PC-9 (cell line): ENCODE measurements at places on chromosomes 5 and 9.

- DNase-seq = no peak
Measured at GRCh38 chr5:17879276-17879675, 245.0 kb downstream of the TAF11L14 start.

GRCh38 chr9:126758916-126759585 is 45.8 kb upstream of the ZBTB43 start:
- DNase-seq = no peak

DNA sequence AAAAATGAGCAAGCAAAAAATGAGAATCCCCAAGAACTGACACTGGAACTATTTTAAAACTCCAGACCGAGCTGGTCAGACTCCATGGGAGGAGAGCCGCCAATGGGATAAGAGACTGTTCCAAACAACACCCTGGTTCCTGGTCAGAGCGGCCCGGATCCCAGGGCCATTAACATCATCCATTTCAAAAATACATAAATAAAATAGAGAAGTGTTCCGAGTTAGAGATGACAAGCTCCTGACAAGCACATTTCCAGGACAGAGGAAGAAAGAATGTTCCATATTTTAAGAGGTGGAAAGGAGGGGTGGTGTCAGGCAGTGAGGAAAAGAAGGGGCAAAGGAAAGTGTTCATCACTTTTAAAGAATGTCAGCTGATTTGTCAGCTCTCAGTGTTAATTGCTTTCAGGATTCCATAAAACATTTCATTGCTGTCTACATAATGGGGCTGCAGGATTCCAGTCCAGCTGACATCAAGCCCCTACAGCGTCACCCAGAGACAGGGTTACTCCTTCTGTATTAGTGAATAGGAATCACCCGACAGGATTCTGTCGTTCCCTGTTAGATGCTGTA is 202.5 kb upstream of the TRIM32 start:
- no peak for DNase-seq

GRCh38 chr5:160470437-160471361 is 49.0 kb downstream of the PTTG1 start:
- no peak for DNase-seq

- no peak for DNase-seq
Measured at GRCh38 chr5:26802944-26803343, 235.4 kb downstream of the CDH9 start.

DNA sequence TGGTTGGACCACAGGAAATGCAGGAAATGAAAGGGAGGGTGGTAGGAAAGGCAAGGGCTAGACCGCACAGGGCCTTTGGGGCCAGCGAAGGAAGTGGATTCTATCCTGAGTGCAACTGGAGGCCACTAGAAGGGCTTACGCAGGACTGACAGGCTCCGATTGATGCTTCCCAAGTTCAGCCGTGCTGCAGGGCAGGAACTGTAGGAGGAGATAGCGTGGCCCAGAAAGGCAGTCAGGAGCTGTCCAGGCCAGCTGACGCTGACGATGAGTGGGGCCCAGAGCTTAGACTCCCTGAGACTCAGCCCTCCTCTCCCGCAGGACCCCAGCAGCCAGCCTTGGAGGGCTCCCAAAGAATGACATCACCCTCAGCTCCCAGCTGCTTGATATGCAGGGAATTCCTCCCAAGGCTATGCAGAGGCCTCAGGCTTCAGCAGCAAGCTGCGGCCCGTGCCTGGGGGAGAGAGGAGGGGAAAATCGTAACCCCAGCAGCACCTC is 48.8 kb downstream of the KCNIP1 start:
- no peak for DNase-seq

GRCh38 chr9:68793605-68794343 is 88.7 kb downstream of the PIP5K1B start:
- no peak for DNase-seq

DNA sequence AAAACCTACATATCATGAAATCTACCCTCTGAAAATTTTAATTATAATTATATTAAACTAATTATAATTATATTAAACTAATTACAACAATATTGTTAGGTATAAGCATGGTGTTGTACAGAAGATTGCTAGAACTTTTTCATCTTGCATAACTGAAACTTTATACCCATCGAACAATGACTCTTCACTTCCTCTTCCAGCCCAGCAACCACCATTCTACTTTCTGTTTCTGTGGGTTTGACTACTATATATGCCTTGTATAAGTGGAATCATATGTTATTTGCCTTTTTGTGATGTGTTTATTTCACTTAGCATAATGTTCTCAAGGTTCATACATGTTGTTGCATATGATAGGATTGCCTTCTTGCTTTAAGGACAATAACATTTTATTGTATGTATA is 274.2 kb upstream of the CCNH start:
- DNase-seq = no peak

- DNase-seq = no peak
Measured at GRCh38 chr5:26868504-26868903, 169.9 kb downstream of the CDH9 start.

- no peak for DNase-seq
Measured at GRCh38 chr9:7011395-7012067, 253.8 kb downstream of the KDM4C start.

DNA sequence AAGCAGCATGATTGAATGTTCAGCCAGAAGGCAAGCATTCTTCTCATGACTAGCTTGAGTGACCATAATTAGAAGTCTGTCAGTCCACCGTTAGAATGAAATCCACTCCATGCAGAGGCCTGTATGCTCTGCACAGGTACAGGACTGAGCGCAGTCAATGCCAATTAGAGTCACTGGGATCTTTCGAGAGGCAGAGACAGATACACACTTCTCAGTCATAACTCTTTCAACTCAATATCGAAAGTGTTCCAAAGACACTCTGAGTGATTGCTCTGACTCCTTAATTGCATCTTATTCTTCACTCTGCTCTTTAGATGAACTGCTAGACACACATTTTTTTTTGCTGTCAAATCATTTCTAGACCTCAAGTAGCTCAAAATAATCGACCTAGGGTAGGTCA is 203.6 kb downstream of the GABRB2 start:
- no peak for DNase-seq

DNA sequence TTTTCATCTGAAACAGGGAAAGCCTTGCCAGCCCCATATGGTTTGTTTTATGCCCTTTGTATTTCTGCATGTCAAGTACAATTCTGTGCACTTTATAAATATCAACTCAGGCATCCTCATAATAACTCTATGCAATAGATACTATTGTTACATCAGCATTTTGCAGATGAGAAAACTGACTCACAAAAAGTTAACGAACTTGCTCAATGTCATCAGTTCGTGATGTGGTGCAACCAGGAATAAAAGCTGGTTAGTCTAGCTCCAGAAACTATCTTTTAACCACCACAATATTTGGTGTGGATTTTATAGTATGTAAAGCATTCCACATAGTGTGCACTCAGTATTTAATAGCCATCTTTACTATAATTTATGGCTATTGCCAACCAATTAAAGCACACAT is 134.9 kb downstream of the MRPS30 start:
- no peak for DNase-seq

GRCh38 chr5:155711882-155712281 is 615.1 kb upstream of the SGCD start:
- no peak for DNase-seq

DNA sequence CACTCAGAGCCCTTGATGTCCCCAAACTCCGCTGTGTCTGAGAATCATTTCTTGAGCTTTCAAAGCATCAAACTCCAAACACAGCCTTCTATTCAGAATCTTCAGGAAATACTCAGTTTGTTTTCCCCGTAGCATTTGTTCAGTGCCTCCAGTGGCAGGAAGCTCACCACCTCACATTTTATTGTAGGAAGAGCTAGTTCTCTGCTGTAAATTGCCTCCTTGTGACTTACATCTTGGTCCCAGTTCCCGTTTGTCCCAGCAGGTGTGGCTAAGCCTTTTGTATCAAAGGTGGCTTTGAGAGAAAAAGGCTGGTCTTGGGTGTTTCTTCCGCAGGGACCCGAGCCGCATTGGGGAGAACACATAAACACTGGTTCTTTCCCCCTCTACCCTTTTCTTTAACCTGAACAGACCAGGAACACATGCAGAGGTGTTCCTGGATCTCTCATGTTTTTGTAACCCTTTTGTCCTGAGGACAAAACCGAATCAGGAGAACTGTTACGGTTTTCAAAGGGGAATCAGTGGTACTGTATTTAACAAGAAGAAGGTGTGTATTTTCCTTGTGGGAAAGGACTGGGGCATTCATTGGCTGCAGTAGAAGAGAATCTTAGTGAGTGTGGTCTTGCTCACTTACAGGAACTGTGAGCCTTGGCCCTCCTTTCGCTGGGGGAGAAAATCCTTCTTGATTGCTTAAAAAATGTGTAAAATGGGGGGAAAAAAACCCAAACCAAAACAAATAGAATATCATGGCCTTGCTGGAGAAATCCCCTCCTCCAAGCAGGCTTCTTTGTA is 1.9 kb downstream of the OSMR start:
- no peak for DNase-seq

GRCh38 chr9:117375956-117376355 is 38.9 kb downstream of the ASTN2 start:
- DNase-seq = no peak

- no peak for DNase-seq
Measured at GRCh38 chr9:132973713-132974112, 4.8 kb upstream of the GFI1B start.

DNA sequence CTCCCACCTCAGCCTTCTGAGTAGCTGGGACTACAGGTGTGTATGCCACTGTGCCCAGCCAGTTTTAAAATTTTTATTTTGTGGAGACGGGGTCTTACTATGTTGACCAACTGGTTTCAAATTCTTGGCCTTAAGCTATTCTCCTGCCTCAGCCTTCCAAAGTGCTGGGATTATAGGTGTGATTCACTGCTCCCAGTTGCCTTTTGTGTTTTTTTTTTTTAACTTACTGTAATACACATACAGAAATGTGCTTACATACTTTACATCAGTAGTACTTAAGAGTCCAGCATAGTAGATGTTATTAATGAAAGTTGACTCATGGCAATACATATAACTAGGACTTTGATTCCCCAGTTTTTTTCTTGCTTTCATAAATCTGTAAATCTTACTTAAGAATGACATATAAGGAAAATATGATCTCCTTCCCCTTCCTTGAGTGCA is 4.7 kb downstream of the MAN2A1 start:
- DNase-seq = peak; percentile 84

- DNase-seq = no peak
Measured at GRCh38 chr5:121963392-121963791, 1.6 kb downstream of the SRFBP1 start.

DNA sequence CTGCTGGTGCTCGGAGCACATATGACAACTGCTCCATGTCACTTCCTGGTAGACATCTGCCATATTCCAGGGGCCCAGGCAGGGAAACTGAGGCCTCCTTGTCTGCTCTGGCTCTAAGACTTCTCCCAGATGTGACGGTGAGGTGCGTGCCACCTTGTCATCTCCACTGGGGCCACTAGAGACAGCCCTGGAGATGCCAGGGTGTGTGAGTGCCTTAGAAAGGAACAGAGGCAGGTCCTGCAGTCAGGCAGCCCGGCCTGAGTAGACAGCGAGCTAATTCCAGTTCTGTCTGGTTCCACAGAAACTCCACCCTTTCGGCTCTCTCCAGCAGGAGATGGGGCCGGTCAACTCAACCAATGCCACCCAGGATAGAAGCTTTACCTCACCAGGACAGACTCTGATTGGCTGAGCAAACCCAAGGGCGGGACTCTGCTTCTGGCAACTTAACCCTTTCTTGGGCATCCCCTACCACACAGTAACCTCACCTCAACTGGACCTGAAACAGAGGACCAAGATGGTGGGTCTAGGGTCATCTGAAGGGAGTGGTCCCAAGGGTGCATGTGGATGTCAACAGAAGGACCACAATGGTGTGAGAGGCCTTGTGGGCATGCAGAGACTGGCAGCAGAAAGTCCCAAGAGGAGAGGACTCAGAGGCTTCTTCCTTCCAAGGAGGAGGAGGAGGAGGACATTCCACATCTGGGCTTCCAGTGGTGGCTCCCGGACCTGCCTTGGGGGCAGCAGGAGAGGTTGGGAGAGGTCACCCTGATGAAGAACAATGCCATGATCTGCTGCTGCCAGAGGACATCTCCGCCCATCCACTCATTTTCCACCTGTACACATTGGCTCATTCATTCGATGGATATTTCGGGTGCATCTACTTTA is 77.7 kb downstream of the RGS3 start:
- DNase-seq = no peak

GRCh38 chr5:10266839-10267238 is 16.8 kb downstream of the CCT5 start:
- no peak for DNase-seq
